NCI-H524 (cell line): ENCODE measurements at places on chromosomes 13 and 19.

DNA sequence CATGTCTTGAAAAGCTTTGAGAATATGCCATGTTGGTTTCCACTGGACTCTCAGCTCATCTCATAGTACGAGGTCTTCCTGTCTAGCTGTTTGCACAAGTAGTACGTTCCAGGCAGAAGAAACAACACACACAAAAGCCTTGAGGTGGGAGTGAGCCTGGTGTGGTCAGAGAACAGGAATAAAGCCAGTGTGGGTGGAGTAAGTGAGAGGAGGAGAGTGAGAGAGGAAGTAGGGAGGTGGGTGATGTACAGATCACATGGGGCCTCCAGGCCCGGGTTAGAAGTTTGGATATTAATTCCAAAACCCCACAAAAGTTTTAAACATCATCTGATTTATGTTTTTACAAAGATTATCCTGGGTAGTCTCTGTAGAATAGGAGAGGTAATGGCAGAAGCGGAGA, 230.6 kb downstream of the MTUS2 start:
- DNase-seq: no peak

- DNase-seq: no peak
These were observed 39.7 kb upstream of the IGSF23 start for GRCh38 chr19:44573627-44574026.

GRCh38 chr13:99085139-99085807, 107.4 kb upstream of the DOCK9 start:
- DNase-seq: no peak

GRCh38 chr19:45168767-45169351, 8.1 kb upstream of the NKPD1 start:
- DNase-seq: no peak

DNA sequence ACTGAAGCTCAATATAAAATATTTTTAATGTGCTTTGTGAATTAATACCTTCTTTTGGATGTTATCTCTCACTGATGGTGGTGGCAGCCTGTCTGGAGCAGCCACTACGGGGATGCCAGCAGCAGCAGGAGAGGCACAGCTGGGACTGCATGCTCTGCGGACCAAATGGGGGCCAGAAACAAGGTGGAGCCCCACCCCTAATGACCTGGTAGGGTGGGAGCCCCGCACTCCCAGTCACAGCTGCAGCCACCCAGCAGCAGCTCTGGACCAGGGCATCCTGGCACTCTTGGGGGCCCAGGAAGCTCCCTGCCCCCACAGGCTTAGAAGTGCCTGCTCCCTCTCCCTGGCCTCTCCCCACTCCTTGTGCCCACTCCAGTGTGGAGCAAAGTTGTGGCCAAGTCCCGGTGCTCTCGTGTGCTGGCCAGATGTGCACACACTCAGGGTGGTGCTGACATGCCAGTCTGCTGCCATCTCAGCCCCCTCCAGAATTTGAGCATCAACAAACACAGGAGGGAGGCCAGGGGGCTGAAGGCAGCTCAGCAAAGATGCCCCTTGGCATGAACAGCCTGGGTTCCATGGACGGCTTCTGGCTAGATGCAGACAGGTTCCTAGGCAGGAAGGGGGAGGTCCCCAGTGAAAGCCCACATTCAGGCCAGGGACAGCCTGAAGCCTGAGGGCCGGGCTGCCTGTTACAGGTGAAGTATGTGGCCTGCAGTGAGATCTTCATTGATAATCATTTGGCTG, 696.7 kb upstream of the SLITRK5 start:
- no peak for DNase-seq

GRCh38 chr19:1909761-1910080, 4.5 kb downstream of the ADAT3 start:
- no peak for DNase-seq

DNA sequence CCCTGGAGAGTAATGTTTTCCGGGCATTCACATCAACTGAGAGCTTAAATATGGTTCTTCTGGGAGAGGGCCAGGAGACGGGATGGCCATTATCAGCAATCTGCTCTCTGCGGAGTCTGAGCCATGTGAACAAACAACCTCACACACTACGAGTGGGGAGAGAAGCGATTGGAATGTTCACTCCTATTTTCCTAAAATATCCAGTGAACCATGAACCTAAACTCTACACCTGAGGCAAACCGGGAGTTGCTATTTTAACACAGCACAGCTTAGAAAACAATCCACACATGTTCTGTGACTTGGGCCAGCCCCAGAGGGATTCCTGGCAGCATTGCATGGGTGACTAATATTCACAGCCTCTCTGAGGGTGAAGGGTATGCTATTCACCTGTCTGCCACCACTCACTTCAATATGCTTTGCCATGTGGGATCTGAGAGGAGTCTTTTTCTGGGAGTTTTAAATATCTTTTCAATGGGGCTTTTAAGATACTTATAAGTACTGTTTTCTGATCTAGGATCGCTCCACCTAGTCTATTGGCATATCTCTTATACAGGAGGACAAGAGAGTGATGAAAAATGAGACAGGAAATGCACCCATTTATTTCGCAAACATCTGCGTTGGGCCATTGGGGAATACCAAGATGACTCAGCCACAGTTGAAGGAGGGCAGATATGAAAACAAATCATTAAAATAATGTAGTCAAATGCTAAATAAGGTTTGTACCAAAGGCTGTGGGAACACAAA, 72.6 kb upstream of the SERP2 start:
- DNase-seq: no peak

DNA sequence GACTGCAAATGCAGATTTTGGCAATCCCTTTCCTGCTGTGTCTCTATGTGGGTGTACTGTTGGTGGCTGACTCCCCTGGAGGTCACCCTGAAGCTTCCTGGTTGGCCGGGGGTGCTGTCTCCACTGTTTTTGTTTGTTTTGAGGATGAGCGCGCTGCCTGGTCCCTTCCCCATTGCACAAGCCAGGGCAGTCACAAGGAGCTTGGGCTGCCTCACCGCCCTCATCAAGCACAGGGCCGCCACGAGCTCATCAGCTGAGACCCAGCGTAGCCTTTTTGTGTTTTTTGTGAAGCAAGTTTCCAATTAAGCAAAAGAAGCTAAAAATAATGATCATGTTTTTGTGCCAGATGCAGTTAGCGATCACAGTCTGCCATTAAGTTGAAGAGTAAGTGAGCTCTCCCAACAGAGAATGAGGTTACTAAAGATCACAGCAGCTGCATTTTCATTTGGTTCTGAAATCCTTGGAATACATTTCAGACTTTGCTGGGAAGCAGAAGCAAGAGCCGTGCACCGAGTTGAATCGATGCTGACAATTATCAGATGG, 57.8 kb downstream of the GGACT start:
- no peak for DNase-seq

- no peak for DNase-seq
These were observed 267.1 kb downstream of the KLF5 start for GRCh38 chr13:73325723-73326558.

DNA sequence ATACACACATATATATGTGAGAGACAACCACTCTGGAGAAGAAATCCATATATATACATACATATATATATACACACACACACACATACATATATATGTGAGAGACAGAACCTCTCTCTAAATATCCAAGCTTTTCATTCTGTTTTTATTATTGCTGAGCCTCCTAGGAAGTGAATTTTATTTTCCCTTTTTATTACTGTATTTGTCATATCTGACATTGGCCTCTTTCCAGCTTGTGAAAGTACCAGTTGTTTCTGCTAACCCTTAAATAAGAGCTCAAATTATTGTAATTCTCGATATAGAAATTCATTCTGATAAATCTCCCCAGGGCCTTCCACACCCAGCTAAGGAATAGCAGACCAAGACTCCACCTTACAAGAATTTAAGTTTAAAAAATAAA, 81.0 kb downstream of the NUFIP1 start:
- no peak for DNase-seq

GRCh38 chr19:47229676-47230053, 1.3 kb downstream of the BBC3 start:
- DNase-seq: no peak

GRCh38 chr19:23440791-23441190, 45.5 kb upstream of the ZNF91 start:
- no peak for DNase-seq

DNA sequence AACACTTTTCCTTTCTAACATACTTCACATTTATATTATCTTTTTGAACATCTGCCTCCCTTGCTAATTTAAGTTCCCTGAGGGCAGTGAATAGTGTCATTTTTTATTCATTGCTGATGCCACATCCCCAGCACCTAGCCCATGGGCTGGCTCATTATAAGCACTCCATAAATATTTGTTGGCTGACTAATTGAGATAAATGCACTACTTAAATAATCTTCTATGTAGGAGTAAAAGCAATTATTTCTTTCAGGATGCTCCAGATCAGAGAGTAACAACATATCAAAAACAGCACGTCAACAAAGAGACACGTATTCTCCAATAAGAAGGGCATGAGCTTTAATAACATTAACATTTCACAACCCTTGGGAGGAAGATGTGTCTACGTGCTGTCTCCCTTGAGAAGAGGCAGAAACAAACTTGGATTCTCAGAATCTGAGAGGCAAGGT, 228.2 kb downstream of the LHFPL6 start:
- no peak for DNase-seq

DNA sequence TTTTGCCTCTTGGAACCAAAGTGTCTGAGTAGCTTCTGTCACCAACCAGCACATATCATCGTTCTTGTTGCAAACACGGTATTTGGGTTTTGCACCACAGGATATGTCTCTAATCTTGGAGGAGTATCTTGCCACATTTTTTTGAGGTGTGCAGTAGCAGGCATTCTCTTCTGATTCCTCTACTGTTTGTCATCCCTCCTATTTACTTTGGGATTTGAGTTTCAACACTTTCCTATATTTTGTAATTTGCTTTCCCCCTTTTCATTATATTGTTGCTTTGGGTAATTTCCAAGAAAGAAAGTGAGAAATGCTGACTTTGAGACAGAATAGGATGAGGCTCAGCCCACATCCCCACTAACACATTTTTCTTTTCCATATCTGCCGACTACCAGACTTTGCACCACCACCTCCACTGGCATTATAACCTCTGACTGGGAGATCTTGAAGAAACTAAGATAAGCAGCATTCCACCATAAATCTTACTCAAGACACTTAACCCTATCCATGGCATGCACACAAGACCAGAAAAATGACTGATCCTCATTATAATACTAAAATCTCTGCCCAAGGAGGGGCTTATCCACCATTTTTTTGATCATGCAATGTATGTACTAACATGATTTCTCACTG, 12.0 kb upstream of the DZIP1 start:
- DNase-seq: no peak

DNA sequence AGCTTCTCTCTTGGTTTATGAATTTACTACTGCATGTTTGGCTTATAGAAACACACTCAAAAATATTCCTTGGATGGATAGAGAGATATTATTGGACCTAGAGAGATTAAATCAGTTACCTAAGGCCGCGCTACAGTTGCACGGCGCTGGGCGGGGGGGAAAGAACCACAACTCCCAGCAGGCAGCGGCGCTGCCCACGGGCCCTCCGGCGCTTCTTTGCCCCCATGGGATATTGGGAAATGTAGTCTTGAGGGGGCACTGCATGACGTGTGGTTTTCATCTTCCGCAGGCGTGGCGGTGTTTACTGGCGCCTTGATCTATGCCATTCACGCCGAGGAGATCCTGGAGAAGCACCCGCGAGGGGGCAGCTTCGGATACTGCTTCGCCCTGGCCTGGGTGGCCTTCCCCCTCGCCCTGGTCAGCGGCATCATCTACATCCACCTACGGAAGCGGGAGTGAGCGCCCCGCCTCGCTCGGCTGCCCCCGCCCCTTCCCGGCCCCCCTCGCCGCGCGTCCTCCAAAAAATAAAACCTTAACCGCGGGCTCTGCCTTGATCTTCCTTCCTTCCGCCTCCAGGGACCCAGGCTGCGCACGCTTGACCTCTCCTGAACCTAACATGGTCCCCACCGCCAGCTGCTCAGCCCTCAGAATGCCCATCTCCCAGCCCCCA, 4.8 kb downstream of the EMP3 start:
- DNase-seq: peak; percentile 96
